ENCODE measurements at places on chromosomes 2 and 18.

GRCh38 chr2:172893671-172894070, 158.0 kb downstream of the RAPGEF4 start:
- DNase-seq: no peak

- no peak for DNase-seq
Observed at GRCh38 chr2:231752061-231752460, 29.0 kb downstream of the PDE6D start.

DNA sequence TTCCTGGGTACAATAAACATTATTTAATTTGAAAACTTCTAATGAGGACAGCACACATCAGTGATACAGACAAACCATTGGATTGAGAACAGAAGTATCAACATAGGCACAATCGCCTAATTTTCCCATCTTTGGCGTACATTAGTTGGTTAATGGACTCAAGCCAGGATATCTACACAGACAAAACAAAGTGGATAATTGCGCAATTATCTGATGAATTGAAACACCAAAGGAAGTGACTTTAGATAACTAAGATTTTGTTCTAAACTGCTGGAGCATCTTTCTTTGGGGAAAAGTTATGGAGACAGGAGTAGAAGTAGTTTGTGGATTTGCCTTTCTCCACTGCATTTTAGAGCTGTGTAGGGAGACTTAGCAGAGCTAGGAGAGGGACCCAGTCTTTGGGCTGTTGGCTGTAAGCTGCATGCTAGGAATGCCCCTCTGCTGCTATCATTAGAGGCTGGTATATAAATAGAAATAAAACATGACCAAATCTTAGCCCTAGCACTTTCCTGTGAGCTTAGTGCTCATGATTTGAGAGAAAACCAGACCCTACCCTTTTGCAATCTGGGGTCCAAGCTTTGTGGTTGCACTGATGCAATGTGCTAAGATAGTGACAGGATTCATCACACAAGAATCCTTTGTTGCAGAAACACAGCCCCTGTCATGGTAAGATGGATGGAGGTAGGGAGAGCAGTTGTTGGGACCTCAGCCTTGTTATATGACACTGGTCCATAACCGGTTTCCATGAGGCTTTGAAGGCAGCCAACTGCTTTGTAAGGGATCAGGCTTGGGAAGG, 264.5 kb upstream of the PIK3C3 start:
- DNase-seq: no peak

GRCh38 chr18:63949068-63949737, at the start of gene HMSD:
Gene HMSD, plus strand, starts transcription at chr18:63949301. Its CDS starts 4,155 bp downstream, at chr18:63953456.
- DNase-seq: peak; percentile 74

- no peak for DNase-seq
Observed at GRCh38 chr2:18976168-18976961, 382.1 kb downstream of the OSR1 start.

DNA sequence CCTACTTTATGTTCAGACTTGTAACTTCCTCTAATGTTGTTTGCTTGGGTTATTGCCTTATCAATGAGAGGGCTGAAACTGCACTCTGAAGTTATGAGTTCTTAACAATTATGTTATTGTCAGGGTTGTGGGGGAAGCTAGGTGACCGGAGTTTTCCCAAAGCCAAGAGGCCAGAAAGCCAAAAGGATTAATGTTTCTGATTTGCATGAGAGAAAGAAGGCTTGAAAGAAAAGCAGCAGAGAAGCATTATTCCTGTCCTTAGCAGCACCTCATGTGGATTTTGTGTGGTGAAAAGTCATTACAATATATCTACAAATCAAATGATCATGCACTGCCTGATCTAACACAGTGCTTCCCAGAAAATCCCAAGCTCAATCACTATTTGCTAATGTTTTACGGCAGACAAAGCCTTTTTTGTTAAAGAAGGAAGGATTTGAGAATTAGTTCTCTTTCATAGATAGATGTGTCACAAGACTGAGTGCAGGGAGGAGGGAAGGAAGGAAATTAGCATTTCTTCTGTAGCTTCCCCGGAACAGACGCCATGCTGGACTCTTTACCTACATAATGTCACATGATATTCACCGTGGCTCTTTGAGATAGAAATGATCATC, 203.2 kb downstream of the ALK start:
- DNase-seq: no peak

DNA sequence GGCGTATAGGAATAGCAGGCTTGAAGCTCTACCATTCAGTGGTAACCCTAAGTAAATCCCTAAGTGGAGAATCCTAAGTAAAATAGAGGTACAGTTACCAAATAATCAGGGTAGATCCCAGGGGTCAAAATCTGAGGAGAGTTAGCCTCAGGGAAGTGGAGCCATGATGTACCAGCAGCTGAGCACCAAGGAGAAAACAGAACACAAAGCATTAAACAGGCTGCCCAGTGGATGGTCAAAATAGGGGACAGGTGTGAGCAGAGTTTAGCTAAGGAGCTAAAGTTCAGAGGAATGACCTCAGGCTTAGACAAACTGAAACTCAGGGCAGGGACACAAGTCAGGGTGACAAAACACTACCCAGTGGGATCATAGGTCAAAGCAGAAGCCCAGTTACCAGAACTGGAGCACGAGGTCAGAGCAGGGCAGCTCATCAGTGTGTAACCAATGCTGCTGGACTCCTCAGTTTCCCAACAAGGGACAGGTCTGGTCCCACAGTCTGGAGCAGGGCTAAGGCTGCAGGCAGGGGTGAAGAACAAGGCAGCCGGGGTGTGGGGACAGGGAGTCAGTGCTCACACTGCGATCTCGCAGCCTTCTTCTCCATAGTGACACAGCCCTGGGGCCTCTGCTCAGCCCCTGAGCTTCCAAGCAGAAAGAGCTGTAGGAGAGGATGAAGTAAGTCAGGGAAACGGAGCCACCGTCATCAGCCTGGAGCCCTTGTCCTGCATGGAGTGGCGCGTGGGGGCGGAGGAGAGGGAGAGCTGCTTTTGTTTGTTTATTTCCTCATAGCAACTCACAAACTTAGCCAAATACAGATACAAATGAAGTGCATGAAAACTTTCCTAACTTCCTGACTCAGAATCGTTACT, 264.0 kb downstream of the MREG start:
- peak; percentile 65 for DNase-seq

DNA sequence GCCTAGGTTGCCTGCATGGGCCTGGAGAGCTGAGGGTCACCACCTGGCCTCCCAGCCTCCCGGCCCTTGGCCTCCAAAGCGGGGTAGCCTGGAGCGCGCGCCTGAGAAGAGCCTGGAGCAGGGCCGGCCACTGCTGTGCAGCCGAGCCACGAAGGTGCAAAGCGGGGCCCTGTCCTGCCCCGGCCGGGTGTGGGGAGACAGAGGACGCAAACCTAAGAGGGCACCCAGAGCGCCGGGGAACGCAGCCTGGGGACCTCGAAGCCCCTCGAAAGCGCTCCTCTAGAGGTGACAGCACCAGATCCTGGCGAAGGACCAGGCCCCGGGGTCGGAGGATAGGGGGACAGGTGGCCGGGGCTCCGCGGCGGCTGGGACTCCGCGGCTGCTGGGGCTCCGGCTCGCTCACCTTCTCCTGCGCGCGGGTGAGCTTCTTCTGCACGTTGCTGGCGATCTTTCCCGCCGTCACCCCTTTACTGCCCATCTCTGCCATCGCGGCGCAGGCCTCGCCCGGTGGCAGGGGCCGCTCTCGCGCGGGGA, 430 bp downstream of the BIN1 start:
- peak; percentile 70 for DNase-seq

GRCh38 chr2:37670378-37671008, 949 bp downstream of the CDC42EP3 start:
- DNase-seq: no peak

DNA sequence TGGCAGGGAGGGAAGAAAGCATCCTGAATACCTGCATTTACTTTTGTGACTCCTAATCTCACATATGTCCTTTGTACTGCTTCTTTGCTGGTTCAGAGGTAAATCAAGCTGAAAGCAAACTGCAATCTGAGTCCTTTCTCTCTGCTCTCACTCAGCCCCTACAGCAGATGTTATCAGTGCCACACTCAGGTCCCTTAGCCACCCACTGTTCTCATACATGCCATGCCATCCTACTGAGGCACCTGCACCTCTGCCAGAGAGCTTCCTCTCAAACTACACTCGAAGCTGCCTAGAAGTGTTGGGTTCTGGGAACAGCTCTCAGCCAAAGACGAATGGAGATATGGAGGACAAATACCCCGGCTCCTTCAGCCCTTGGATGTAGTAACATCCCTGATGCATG, 244.5 kb downstream of the TXNL1 start:
- no peak for DNase-seq

DNA sequence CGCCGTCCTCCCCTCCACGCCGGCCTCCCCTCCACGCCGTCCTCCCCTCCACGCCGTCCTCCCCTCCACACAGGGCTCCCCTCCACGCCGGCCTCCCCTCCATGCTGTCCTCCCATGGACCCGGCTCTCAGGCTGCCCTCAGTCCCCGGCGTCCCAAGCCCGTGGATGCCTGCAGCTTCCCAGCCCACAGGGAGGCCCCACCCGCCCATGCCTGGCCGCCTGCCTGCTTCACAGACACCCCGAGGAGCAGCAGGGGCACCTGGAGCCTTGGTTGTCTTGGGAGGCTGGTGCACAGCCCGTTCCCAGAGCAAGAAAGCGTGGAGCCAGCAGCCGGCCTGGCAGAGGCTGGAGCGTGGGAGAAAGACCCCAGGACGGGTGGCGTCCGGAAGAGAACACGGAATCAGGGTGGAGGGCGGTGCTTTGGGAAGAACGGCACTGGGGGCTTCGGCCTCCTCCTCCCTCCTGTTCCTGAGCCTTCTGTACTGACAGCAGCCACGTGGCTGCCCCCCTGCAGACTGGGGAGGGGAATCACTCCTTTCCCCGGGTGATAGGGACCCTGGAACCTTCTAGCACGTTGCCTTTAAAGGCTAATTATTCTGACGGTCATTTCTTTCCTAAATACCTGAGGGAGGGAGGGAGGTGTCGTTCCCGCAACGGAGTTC, 26.2 kb upstream of the KCNG2 start:
- DNase-seq: peak; percentile 26

DNA sequence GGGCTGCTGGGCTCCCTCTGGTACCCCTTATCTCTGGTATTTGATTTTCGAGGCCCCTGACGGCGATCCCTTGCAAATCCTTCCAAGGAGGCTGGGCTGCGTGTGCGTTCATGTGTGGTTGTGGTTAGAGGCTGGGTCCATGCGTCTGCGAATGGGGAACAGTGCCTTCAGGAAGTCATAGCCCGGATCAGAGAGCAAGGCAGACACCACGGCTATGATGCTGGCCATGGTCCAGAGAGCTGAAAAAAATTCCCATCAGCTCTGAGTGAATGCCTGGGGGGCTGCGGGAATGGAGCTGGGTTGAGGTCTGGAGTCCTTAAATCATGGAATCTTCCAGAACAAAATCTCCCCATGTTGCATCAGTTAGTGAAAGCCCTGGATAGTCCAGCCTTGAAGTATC, 145.5 kb downstream of the ACKR3 start:
- DNase-seq: no peak

- no peak for DNase-seq
Observed at GRCh38 chr2:181810823-181811695, 80.5 kb upstream of the ITPRID2 start.

- no peak for DNase-seq
Observed at GRCh38 chr2:101249826-101250225, 2.9 kb upstream of the CNOT11 start.

DNA sequence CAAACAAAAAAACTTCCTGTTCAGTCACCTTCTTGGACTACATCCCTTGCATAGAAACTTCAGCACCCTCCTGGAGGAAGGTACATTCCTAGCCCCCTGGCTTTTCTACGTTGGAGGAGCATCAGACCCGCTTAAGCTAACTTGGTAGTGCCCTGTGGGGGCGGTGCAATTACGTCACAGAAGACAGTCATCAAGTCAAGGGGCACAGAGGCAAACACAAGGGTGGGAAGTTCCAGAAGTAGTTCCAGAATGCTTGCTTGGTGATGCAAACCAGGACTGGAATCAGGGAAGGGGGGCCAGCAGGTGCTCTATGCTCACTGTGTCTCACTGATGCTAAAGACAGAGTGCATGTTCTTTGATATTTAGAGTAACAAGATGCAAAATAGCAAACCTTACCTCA, 15.2 kb upstream of the AGFG1 start:
- no peak for DNase-seq

DNA sequence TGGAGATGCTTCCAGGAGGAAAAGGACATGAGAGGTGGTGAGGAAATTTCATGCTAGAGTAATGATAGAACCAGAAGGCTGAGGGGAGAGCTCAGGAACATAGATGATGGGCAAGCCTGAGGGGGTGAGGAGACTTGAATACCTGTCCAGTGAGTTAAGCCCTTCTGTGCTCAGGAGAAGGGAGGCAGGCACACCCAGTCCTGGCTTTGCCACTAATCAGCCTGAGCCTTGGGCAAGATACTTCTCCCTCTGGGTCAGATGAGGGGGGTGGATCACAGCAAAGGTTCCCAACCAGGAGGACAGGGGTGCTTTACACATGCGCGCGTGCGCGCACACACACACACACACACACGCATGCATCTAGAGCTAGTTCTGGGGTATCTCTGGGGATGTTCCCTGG, 151.6 kb upstream of the MSH6 start:
- no peak for DNase-seq

DNA sequence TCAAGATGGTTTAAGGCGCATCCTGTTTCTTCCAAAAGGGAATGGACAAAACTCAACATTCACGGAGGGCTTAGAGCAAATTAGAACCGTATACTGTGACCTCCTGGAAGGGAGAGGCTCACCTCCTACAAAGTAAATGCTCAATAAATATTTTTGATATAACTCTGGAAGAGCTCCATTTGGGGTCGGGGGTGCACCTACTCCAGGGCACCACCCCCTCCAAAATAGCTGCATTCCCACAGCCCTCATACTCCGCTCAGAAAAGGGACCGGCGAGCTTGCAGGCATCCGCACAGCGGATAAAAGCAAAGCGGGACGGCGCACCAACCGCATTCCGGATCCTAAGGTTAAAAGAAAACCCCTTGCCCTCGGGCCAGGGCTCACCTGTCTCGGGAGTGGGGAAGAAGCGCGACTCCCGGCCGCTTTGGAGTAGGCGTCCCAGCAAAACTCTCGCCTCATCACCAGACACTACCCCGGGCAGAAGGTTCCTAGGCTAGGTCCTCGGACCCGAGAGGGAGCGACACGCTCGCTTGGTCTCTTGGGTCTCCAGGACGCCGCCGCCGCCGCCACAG, 378 bp downstream of the WDPCP start:
- DNase-seq: no peak

GRCh38 chr2:67548317-67549201, 151.4 kb downstream of the ETAA1 start:
- DNase-seq: no peak

- DNase-seq: no peak
Observed at GRCh38 chr2:47520302-47520630, 117.3 kb downstream of the MSH2 start.

- peak; percentile 52 for DNase-seq
Observed at GRCh38 chr2:128411431-128411830, 92.8 kb upstream of the HS6ST1 start.

DNA sequence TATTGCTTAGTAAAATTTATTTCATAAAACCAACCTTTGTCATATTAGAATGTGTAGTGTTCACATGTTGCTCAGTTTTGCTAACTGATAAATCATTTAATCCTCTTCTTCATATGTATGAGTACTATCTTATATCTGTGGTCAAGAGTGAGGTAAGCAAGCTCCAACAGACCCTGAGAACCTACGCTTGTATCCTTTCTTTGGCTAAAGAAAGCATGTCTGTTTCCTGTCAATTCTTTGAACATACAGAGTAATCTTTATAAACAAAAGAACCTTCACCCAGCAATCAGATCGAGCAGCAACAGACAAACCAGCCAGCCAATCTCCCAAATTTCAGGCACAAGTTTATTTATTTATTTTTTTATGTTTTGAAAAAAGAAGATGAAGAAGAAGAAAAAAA, 6.4 kb downstream of the ADCYAP1 start:
- DNase-seq: no peak

Measured in sciatic nerve (tissue), 2 donors.